ENCODE measurements at places on chromosomes 5 and 9.
A peak's percentile ranks its signal among the peaks of the same experiment; 100 is the strongest.

- no peak for DNase-seq
Observed at GRCh38 chr9:38227656-38228055, 158.6 kb upstream of the SHB start.

DNA sequence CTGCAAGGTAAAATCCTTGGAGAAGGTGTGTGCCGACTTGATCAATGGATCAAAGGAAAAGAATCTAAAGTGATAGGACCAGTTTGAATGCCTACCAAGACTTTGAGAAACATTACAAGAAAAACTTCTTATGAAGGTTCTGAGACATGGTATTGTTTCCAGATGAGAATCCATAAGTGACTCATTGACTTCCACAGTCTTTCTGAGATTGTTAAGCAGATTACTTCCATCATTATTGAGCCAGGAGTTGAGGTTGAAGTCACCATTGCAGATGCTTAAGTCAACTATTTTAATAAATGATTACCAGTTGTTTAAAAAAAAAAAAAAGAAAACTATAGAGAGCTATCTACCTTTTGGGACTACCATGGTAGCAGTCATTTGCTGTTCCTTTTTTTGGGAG, 7.0 kb downstream of the LNPEP start:
- DNase-seq, result no peak

DNA sequence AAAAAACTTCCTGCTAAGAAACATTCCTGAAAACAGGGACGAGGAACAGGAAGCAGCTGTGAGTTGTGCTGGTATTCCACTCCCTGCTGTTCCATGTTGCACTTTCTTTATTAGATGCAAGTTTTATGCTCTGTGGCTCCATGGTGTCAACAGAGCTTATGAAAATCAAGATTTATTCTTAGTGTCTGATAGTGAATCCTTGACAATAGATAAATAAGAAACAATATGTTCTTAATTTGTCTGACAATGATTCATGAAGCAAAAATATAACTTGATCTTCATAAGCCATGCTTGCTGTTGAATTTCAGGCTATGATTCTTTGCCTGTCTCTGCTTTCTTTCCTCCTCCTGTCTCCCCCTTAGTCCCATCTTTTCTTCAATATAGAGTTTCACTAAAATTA, 119.6 kb downstream of the DROSHA start:
- no peak for DNase-seq

GRCh38 chr5:148382961-148383360, 797 bp upstream of the FBXO38 start:
- DNase-seq, result no peak

- no peak for DNase-seq
Observed at GRCh38 chr5:13632676-13633075, 311.8 kb downstream of the DNAH5 start.

GRCh38 chr9:121153642-121154041, 48.0 kb downstream of the RAB14 start:
- DNase-seq, result no peak

DNA sequence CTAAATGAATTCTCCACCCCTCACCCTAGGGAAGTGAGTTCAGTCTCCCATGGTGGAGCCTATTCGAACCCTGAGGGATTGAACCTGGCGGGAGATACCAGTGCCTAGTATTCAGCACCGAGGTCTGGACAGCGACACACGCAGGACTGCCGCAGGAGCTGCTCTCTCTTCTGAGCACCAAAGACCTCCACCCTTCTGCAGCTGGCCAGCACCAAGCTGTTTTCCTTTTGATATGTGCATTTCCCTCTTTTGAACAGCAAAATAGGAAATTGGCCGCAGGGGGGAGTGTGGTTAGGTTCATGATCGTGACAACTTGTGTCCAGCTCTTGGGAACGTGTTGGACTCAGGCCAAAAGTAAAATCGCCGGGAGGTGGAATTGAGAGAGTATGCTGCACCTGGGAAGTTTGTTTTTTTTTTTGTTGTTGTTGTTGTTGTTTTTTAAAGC, 1.2 kb upstream of the PCSK1 start:
- DNase-seq, result peak; percentile 60

DNA sequence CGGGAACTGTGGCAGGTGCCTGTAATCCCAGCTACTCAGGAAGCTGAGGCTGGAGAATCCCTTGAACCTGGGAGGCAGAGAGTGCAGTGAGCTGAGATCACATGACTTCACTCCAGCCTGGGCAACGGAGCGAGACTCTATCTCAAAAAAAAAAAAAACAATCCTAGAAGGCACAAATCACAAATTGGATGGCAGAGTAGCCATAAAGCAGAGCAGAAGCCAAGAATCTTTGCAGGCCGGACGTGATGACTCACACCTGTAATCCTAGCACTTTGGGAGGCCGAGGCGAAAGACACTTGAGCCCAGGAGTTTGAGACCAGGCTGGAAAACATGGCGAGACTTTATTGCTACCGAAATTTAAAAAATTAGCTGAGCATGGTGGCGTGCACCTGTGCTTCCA, 9.2 kb upstream of the FUBP3 start:
- no peak for DNase-seq

DNA sequence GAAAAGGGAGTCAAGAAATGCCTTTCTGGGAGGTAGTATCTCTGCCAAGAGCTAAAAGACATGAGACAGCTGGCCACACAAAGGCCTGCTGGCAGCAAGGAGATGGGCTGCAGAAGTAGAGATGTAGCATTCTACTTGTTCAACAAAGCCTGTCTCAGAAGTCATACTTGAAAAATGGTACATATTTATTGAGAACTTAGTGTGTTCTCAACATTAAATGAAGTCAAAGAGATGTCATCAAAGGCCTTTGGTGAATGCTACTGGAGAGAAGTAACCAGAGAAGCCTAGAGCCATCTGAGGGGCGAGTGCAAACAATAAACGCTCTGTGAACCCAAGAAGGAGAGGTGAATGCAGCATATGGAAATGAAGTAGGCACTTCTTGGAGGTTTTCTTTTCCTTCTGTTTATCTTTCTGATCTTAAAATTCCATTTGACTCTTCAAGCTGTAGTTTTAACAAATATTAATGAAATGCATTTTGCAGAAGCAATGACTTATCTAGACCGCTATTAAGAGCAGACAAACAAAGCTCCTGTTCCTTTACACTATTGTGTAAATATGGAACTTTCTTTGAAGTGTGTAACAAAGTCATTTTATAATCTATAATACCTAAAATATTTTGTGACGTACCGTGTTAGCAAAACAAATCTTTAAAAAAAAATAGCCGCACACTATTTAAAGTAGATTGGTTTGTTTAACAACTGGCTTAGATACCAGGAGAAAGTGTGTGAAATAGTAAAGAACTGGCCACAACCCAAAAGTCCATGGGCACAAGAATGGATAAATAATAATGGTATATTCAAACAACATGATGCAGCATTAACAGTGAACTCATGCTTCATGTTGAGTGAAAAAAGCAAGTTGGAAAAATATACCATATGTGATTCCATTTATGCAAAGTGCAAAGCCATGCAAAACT, 70.2 kb downstream of the ZNF608 start:
- DNase-seq, result no peak

DNA sequence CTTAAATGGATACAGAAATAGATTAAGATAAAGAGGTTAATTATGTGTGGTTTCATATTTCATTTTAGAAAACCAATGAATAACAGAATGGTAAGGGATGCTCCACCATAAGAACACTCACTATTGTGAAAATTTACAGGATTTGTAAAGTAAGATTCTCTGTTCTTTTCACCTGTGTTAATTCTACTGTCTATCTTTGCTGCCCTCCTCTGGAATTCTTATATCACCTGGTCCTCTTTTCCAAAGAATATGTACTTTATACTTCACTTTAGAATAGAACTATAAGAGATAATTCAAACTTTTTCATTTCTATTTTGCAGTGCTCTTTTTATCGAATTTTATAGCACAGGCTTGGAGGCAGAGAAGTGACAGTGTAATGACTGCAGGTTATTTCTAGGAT, 213.4 kb downstream of the LURAP1L start:
- DNase-seq, result no peak

- DNase-seq, result no peak
Observed at GRCh38 chr9:121663591-121663990, 12.2 kb downstream of the DAB2IP start.

DNA sequence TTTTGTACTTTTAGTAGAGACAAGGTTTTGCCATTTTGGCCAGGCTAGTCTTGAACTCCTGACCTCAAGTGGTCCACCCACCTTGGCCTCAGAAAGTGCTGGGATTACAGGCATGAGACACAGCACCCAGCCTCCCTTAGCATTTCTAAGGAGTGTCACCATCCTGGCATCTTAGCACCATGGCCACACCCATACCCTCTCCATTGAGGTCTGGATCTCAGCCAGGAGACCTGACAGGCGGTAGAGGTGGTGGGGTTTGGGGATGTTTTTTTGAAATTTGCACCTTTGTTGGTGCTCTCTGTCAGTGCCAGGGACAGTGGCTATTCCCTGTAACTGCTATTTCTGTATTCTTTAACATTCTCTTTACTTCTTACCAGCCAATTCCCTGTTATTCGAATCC, 72.5 kb downstream of the TRIM36 start:
- no peak for DNase-seq

DNA sequence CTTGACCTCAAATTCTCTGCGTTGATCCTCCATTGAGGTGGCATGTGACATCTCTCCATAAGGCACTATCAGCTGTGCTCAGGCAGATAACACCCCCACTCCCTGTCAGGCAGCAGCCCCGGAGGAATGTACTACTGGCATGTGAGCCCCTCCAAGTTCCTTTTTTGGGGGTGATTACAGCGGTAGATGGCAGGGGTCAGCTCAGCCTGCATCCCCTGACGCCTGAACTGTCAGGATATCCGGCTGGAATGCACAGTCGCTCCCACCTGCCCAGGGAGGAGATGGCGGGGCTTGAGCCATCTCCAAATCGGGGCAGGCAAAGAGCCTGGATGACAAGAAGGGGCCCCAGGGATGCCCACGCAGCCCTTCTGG, 40.8 kb downstream of the FAM78A start:
- no peak for DNase-seq

DNA sequence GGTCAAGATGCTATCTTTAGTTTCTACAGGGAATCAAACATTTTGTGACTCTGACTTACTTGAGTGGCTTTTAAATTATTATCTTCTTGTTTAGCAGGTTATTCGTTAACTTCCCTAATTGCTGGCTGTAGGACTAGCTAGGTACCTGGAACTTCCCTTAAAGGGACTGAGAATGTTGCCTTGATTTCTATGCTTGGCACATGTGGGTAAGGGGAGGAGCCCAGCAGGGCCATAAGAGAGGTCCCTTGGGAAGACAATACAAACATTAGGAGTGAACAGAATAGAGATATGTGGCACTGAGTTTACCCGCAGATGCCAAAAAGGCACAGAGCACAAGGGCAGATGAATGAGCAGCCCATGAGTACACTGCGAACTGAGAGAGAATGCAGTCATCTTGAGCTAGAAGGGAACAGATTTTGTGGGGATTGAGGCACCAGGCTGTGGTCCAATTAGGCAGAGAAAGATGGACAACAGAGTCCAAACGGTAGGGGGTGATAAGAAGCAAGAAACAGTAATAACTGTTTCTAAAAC, 9.8 kb downstream of the CKMT2 start:
- no peak for DNase-seq
